Fibroblast of villous mesenchyme (primary cell): ENCODE measurements at places on chromosomes 4 and X. TPM values are rescaled to one million over a fixed set of nuclear protein-coding genes. Genes with fewer than 3 reads are reported as not detected.

RHOXF2B gene
- not detected in 2 replicates for total RNA-seq

MYOZ2 gene
- total RNA-seq: 0.32 and 0.43 TPM in 2 replicates

BEX1 gene
- 1.3 and 2.2 TPM in 2 replicates for total RNA-seq

FDCSP gene
- total RNA-seq: not detected in 2 replicates

DCTD gene
- total RNA-seq: 80.9 and 116 TPM in 2 replicates

SPIN4 gene
- total RNA-seq: 3.9 and 5.6 TPM in 2 replicates

NKX6-1 gene
- total RNA-seq: under 0.01 TPM in 1 of 2 replicates, not detected in the other

SPATA18 gene
- total RNA-seq: 7.7 and 18.1 TPM in 2 replicates

SSX3 gene
- not detected in 2 replicates for total RNA-seq
